ENCODE measurements at places on chromosomes 2 and 18. TPM values are rescaled to one million over a fixed set of nuclear protein-coding genes. Genes with fewer than 3 reads are reported as not detected.

Gene EN1
- polyA plus RNA-seq, result not detected

GRCh38 chr2:16350211-16350610 lies 315.4 kb downstream of the CYRIA start:
- DNase-seq, result no peak

GRCh38 chr2:133204421-133204820 lies 363.8 kb downstream of the NCKAP5 start:
- DNase-seq, result no peak

- no peak for DNase-seq
These were observed 7.6 kb downstream of the APCDD1 start for GRCh38 chr18:10461989-10462388.

GRCh38 chr2:196935432-196935831 lies 8.9 kb upstream of the PGAP1 start:
- no peak for DNase-seq

GRCh38 chr2:33275689-33276444 lies 200.6 kb upstream of the RASGRP3 start:
- peak; percentile 56 for DNase-seq

All from foreskin keratinocyte (primary cell).